Activated CD4-positive, alpha-beta memory T cell treated with anti-CD3 and anti-CD28 coated beads for 36 hours (primary cell): ENCODE measurements at places on chromosomes 13 and 19.

DNA sequence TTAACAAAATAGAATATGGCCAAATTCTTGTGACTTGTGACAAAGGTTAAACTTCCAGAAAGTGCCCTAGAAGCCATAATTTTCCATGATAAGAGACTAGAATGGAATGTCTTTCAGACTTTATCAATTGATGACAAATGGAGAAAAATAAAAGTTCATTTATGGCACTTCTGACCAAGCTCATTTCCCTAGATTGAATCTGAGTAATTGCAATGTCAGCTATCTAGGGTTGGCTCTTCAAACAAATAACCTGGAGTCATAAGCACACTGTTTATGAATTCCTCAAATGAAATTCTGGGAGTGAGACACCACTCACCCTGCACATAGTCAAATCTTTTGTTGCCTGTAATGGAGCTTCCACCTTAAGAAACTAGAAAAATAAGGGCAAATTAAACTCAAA lies 11.4 kb downstream of the ARHGEF7 start:
- no peak for DNase-seq

DNA sequence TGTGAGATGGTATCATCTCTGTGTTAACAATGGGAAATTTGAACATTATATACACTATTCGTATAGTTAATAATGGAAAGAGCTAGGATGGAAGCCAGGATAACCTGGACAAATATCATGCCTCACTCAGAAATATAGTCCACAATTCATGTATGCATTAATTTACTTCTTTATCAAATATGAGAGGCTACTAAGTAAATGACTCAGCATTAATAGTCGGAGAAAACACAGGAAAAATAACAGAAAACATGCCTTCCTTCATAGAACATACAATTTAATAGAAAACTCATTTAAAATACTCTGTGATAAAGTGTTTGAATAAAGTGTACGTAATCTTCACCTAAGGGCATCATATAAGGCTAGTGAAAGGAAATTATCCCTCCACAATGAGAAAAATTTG lies 383.4 kb upstream of the SLITRK5 start:
- no peak for DNase-seq

DNA sequence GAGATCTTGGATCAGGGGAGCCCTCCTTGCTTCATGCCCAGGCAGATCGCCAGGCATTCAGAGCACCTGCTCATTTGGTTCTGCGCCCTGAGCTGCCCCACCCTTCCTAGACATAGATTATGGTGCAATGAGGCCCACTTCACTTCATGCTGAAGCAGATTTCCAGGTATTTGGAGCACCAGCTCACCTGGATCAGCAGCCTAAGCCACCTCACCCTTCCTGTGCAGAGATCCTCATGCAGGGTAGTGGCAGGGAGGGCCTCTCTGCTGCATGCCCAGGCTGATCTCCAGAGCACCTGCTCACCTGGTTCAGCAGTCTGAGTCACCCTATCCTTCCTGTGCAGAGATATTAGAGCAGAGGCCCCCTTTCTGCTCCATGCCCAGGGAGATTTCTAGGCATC lies 1966.1 kb downstream of the PCDH9 start:
- no peak for DNase-seq

- no peak for DNase-seq
Measured at GRCh38 chr13:45004096-45004495, 14.8 kb downstream of the GPALPP1 start.

DNA sequence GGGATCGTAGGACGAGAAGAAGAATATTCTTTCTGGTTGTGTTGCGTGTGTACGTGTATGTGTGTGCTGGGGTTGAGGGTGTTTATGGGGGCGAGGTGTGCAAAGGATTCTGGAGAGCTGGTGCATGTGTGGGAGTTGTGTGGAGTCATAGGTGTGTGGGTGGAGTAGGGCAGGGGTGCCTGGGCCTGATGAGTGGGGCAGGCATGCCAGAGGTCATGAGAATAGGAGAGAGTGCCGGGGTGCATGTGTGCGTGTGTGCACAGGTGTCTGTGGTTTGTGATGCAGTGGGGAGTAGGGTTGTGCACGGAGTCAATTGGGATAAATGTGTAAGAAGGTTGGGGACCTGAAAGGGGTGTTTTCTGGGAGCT lies 649 bp downstream of the TMEM91 start:
- peak; percentile 37 for DNase-seq

DNA sequence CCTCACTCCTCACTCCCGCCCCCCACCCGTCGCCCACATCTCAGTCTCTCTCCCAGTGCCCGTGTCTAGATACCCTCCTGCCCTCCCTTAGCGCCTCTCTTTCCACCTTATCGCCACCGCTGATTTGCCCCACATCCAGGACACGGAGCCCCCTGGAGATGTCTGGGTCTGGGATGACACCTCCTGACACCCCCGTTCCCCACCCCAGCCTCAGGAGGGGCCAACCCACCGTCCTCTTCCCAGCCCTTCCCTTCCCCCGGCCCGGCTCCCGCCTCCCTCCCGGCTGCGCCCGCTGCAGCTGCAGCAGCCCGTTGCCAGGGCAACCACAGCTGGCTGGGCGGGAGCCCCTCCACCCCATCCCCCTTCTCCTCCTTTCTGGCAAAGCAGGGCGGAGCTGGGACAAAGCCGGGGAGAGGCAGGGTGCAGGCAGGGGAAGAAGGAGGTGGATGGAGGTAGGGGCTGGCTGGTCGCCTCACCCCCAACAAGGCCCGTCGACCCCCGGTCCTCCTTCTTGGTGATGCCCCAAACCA lies 13.5 kb downstream of the DPF1 start:
- no peak for DNase-seq

- peak; percentile 60 for DNase-seq
Measured at GRCh38 chr13:98447881-98448641, 128.8 kb downstream of the STK24 start.

DNA sequence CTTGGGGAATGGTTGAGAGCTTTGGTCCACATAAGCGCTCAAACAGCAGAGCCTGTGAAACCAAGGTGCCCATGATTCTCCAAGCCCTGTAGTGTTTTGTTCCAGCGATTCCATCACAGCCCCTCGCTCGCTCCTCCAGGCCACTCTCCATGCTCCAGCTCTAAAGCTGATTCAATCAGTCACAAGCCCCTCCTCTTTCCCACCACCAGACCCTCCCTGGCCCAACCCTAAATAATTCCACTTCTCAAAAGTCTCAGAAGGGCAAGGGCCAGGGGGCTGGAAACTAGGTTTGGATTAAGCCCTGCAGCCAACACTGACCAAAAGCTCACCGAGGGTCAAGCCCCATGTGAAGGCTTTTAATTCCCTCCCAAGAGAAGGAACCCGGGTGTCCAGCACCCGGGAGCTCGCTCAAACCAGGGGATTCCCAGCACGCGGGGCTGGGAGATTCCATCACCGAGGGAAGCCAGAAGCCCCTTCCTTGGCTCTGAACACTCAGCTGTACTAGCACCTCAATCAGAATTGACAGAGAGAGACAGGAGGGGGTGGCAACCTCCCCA lies 1.5 kb downstream of the ZNF296 start:
- no peak for DNase-seq

DNA sequence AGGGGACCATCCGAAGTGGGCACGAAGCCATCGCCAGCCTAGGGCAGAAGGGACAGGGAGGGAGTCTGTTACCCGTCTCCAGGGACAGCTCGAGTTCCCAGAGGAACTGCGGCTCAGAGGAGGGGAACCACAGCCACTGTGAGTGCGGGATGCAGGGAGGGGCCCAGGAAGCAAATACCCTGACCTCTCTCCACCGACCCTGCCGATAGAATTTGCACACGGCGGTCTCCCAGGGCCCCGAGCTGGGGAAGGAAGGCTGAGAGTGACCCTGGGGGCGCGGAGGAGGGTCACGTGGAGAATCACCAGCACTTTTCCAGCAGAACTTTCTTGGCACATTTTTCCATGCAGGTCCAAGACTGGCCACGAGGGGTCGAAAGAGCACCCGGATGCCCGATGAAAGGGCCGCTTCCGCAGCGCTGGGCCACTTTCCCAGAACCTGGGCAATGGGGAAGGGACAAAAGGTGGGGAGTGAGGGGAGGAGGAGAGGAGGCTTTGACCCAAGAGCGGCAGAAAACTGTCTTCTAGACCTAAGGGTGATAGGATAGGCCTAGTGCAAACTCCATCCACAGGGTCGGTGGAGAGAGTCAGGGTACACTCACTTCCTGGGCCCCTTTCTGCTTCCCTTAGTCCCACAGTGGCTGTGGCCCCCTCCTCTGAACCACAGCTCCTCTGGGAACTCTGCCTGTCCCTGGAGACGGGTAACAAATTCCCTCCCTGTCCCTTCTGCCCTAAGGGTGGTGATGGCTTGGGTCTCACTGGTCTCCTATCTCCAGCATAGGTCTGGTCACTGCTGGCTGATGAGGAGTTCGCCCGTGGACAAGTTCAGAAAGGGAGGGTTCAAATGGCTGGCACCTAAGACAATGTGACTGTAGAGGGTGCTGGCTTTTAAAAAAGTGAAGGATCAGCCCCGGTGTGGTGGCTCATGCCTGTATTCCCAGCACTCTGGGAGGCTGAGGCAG lies 5.3 kb upstream of the GPR4 start:
- DNase-seq = peak; percentile 65

DNA sequence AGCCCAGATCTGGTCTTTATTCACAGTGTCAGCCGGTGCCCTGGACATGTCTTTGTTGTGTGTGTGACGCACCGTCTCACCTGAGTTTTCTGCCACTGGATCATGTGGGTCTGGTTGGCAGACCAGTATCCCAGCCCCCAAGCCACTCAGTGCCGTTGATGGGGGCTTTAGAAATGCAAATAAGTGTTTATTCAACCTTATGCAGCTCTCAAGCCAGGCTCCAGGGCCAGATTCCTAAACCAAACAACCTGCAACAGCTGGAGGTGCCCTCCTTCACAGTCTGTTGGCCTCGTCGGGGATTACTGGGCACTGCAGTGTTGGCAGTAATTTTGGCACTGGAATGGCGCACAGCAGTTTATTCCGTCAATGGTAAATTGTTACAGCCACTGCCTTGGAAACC lies 21.6 kb downstream of the FAM124A start:
- DNase-seq = no peak

DNA sequence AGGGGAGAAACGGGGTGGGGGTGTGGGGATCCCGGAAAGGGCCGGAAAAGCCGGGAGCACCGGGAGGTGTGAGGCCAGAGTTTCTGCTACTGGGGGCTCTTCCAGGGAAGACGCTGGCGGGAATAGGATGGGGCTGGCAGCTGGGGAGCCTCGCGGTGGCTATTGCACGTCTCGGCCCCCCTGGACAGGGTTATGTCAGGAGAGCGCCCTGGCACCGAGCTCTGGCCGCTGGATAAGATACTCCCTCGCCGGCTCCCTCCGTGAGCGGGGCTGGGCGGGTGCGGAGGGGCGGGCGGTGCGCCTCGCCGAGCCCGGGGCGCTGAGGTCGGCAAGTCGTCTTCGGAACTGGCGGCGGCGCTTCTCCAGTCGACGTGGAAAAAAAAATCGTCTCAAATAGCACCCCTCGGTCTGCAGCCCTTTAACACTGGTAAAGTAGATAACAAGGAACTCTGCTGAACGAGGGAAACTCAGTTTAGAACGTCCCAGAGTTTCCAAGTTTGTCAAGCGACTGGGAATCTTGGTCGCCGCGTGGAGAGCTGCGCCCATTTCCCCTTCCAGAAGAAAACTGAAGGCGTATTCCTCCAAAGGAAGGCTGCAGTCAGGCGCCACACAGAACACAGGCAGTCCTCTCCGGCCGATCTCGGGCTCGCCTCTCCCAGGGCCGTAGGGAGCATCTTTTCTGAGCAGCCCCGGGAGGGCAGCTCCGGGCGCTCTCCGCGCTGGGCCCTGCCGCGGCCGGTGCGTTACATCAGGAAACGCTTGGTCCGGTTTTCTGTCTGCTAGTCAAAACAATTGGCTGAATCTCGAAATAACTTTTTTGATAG lies 115.1 kb downstream of the KCNRG start:
- peak; percentile 42 for DNase-seq

GRCh38 chr13:94169454-94170144 lies 309.9 kb downstream of the DCT start:
- no peak for DNase-seq

GRCh38 chr13:110726726-110727125 lies 13.2 kb downstream of the ING1 start:
- DNase-seq = peak; percentile 86

- no peak for DNase-seq
Measured at GRCh38 chr19:24062190-24062589, 24.8 kb upstream of the ZNF254 start.

DNA sequence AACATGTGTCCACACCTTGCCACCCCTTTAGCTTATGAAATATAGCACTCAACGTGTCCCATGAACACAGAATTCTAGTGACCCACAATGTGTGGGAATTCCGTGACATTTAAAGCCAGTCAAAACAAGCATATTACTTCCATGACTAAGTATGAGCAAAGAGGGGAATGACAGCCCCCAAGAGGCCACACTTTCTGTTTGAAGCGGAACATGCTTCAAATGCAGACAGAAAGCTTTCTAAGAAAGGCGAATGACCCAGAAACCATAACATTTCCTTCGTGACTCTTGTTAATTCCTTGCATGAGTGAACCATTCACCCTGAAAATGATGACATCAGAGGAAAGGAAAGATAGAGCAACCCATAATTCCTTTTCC lies 122.0 kb upstream of the FNDC3A start:
- DNase-seq = peak; percentile 53
